Activated CD8-positive, alpha-beta memory T cell treated with anti-CD3 and anti-CD28 coated beads, Interleukin-2, amount 10 ng/mL, durations not matched to agents 7 days and 5 days (primary cell): ENCODE measurements at places on chromosomes 5 and 9. TPM values are rescaled to one million over a fixed set of nuclear protein-coding genes. Genes with fewer than 3 reads are reported as not detected.

Gene ZDHHC11
- total RNA-seq, result 9.9 TPM

Gene PFN3
- total RNA-seq, result not detected

Gene PCDHB11
- total RNA-seq, result not detected

Gene IZUMO3
- total RNA-seq, result not detected

- H3K4me3 ChIP-seq, result no peak overlapping the region
- H3K27ac ChIP-seq, result no peak overlapping the region
- H3K27me3 ChIP-seq, result peaks cover 31% of the 10 kb centered on the region
- no peaks in the 10 kb centered on the region for H3K36me3 ChIP-seq
These were observed 59.5 kb downstream of the EBF1 start for GRCh38 chr5:159040181-159040580.

DNA sequence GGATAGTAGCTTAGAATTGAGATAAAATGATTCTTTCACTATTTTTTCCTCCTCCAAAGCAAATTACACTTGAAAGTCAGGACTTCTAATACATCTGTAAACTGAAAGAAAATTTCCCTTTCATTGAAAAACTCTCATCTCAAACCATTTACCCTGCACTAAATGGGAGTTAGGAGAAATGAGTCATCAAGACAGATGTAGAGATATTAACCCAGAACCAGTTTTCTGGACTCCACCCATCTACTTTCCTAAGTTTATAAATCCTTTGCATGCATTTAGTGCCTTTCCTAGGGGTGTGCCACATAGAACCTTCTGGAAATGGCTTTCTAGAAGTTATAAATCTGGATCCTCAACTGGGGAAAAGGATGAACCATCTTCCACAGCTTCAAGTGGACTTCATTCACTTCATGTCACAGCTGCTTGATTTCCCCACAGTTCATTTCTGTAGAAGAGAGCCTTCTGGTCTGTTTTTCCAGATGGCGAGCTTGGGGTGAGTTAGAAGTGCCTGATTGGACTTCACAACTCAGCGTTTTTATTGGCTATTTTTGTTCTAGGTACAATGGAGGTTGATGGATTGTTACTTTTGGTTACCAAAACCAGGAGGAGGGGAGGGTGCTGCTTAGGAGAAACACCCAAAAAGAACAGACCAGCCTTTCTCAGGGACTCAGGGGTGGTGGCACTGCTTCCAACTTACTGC, 72.5 kb upstream of the GPR151 start:
- H3K27ac ChIP-seq, result no peak overlapping the region
- DNase-seq, result no peak
- peaks cover 5% of the 10 kb centered on the region for H3K4me1 ChIP-seq
- H3K27me3 ChIP-seq, result no peaks in the 10 kb centered on the region
- H3K4me3 ChIP-seq, result no peak overlapping the region

DNA sequence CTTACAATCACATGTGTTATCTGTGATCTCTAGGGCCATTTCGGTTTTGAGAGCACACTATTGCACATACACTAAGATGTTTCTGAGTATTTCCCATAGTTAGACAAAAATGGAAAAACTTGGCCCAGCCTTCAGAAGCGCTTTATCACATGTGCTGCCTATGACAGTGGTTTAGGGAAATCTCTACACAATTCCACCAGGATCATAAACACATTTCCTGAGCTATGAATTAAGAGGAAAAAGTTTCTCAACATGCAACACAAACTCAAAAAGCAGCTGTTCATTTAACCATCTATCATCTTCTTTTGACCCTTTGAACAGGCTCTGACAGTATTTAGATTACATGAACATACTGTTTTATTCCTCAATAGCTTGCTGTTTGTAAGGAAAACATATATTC, 15.1 kb downstream of the FGF1 start:
- no peak overlapping the region for H3K4me3 ChIP-seq
- DNase-seq, result no peak
- no peaks in the 10 kb centered on the region for H3K36me3 ChIP-seq
- H3K27me3 ChIP-seq, result peaks cover 2% of the 10 kb centered on the region
- no peaks in the 10 kb centered on the region for H3K4me1 ChIP-seq
- no peak overlapping the region for H3K27ac ChIP-seq

DNA sequence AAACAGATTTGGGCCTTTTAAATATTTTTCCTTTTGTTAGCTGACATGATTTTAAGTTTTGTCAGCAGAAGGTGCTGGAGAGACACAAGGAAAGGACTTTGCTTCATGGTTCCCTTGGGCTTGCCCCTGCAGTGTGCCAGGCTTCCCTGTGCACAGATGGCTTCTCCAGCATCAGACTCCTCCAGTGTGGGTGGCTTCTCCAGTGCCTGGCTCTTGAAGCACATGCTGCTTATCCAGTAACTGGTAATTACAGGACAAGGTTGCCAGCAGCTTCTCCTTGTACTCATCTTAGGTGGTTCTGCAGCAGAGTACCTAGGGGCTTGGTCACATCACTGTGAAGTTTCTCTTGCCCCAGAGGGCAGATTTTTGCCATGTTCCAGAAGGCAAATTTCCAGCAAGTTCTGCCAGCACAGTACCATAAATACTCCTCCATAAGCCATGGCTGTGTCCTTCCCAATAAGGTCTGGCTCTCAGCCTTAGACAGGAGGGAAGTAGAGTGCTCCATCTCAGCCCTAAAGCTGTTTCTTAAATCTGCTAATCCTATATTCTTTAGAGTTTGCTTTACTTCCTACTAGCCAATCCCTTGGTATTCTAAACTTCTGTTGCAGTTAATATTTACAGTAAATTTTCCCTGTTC, 62.4 kb downstream of the PJA2 start:
- no peak overlapping the region for H3K4me3 ChIP-seq
- peaks cover 24% of the 10 kb centered on the region for H3K36me3 ChIP-seq
- H3K4me1 ChIP-seq, result no peaks in the 10 kb centered on the region
- H3K27ac ChIP-seq, result no peak overlapping the region

DNA sequence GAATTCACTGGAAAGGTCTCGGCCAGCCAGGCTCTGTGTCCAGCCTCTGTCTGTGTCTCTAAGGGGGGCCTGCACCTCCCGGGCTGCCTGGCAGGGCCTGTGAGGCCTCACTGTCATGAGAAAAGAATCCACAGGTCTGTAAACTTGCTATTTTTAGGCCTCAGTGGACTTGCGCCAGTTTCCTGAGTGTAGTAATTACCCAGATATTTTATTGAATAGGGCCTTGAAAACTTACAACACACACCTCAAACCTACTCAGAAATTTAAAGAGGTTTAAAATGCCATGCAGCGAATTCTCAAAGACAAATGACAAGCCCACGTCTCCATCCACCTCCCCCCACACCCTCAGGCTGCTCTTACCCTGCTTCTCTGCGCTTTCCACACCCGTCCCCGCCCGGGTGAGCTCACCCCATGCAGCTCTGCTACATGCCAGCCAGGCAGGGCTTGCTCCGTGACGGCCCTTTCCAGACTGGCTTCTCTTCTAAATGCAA, 8.8 kb upstream of the TENT4A start:
- peaks cover 19% of the 10 kb centered on the region for H3K27me3 ChIP-seq
- H3K36me3 ChIP-seq, result no peaks in the 10 kb centered on the region
- no peak overlapping the region for H3K4me3 ChIP-seq
- no peak overlapping the region for H3K27ac ChIP-seq
- DNase-seq, result no peak
- peaks cover 11% of the 10 kb centered on the region for H3K4me1 ChIP-seq

GRCh38 chr5:29001666-29002065, 1963.3 kb upstream of the CDH9 start:
- no peaks in the 10 kb centered on the region for H3K36me3 ChIP-seq
- no peaks in the 10 kb centered on the region for H3K4me1 ChIP-seq
- H3K4me3 ChIP-seq, result no peak overlapping the region
- no peak overlapping the region for H3K27ac ChIP-seq

- no peaks in the 10 kb centered on the region for H3K36me3 ChIP-seq
- H3K27ac ChIP-seq, result no peak overlapping the region
- no peaks in the 10 kb centered on the region for H3K27me3 ChIP-seq
- no peaks in the 10 kb centered on the region for H3K4me1 ChIP-seq
These were observed 110.7 kb downstream of the TLE1 start for GRCh38 chr9:81578606-81579005.

DNA sequence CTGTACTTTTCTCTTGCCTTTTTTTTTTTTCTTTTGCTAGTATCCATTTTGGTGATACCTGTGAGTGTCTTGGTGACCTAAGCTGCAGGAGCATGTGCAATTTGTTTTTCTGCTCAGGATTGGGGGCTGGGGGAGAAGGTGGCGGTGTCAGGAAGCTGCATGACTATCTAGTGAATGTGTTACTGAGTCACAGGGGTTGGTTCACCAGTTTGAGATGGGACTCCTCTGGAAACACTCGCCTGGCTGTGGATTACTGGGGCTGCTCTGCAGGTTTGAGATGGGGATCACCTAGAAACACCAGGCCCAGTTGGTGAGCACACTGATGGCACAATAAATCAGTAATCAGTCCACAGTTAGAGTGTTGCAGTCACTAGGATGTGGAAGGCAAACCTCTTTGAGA, 447.9 kb downstream of the SPATA31D1 start:
- no peak overlapping the region for H3K4me3 ChIP-seq
- H3K27me3 ChIP-seq, result no peaks in the 10 kb centered on the region
- no peaks in the 10 kb centered on the region for H3K4me1 ChIP-seq
- no peaks in the 10 kb centered on the region for H3K36me3 ChIP-seq
- H3K27ac ChIP-seq, result no peak overlapping the region

- H3K27me3 ChIP-seq, result no peaks in the 10 kb centered on the region
- no peak overlapping the region for H3K4me3 ChIP-seq
- no peaks in the 10 kb centered on the region for H3K36me3 ChIP-seq
- no peak for DNase-seq
These were observed 553.1 kb upstream of the TUSC1 start for GRCh38 chr9:26231391-26231790.

DNA sequence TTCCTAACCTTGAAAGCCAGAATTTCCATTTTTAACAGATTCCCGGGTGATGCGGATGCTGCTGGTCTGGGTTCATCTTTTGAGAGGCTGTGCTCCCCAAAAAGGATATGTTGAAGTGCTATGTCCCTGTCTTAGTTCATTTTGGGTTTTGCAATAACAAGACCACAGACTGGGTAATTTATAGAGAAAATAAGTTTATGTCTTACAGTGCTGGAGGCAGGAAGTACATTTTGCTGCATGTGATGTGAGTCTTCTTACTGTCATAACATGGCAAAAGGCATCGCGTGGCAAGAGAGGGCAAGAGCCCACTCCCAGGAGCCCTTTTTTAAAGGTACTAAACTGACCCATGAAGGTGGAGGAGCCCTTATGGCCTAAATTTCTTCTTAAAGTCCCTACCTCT, 114.1 kb downstream of the DAPK1 start:
- no peaks in the 10 kb centered on the region for H3K4me1 ChIP-seq
- H3K27me3 ChIP-seq, result no peaks in the 10 kb centered on the region
- H3K4me3 ChIP-seq, result no peak overlapping the region
- DNase-seq, result no peak
